Activated CD8-positive, alpha-beta T cell treated with anti-CD3 and anti-CD28 coated beads, Interleukin-2, amount 10 ng/mL, durations not matched to agents 7 days and 5 days (primary cell): ENCODE measurements at places on chromosomes 1 and 21.

DNA sequence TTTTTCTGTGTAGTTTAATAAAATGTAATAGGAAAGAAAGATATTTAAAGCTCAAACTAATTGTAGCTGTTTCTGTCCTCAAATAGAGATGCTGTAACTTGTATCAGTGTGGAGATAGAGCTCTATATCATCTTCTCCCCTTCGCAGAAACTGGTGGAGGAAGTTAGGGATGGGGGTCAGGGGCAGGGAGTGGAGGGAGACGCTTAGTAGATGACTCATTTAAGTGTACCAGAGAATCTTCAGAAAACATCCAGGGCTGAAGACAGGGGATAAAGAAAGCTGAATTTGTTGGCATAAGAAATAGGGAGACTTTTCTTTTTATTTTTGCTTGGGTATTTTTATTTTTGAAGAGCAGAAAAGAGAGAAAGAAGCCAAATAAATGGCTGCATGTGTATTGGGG, 282.6 kb upstream of the DPYD start:
- no peak for DNase-seq

GRCh38 chr21:46636181-46636512, 673 bp downstream of the PRMT2 start:
- no peak for DNase-seq

DNA sequence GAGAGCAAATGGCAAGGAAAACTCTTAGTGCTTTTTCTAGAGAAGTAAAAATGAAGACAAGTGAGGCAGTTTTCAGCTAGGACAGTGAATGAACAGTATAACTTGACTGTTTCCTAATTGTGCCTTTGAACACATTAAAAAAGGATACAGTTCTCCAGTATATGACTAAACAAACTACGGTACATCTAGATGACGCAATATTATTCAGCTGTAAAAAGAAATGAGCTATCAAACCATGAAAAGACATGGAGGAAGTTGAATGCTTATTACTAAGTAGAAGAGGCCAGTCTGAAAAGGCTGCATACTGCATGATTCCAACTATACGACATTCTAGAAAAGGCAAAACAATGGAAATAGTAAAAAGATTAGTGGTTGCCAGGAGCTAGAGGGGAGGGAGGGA, 206.3 kb downstream of the SIPA1L2 start:
- DNase-seq: no peak

DNA sequence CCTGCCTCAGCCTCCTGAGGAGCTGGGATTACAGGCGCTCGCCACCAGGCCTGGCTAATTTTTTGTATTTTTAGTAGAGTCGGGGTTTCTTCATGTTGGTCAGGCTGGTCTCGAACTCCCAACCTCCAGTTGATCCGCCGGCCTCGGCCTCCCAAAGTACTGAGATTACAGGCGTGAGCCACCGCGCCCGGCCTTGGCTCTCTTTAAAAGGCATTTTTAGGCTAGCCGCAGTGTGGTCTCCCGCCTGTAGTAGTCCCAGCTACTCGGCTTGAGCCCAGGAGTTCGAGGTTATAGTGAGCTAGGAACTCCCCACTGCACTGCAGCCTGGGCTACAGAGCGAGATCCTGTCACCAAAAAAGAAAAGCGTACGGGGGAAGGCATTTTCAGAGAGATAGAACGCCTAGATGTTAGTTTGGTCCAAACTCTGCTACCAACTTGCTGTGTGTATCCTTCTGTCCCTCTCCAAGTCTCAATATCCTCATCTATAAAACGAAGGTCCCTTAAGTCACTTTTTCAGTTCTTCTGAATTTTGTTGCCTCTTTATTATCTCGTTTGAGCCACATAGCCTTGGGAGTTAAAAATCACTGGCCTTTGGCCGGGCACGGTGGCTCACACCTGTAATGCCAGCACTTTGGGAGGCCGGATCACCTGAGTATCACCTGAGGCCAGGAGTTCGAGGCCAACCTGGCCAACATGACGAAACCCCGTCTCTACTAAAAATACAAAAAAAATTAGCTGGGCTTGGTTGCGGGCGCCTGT, 734 bp downstream of the MED18 start:
- peak; percentile 66 for DNase-seq
